ENCODE measurements at places on chromosomes 16 and 17. TPM values are rescaled to one million over a fixed set of nuclear protein-coding genes. Genes with fewer than 3 reads are reported as not detected.

The FLCN gene
- total RNA-seq = 31.3 TPM

The ASIC2 gene
- 1.1 TPM for total RNA-seq

The KRTAP4-5 gene
- total RNA-seq = not detected

The KCNAB3 gene
- total RNA-seq = 2.3 TPM

The ACSM5 gene
- 0.32 TPM for total RNA-seq

The PNMT gene
- not detected for total RNA-seq

The NAA38 gene
- total RNA-seq = 44.4 TPM

The ZP2 gene
- total RNA-seq = 0.90 TPM

The TM4SF5 gene
- not detected for total RNA-seq

The ZNF319 gene
- total RNA-seq = 3.8 TPM

The HSF4 gene
- total RNA-seq = 4.5 TPM

The GAS7 gene
- total RNA-seq = 86.7 TPM

The APOH gene
- not detected for total RNA-seq

The SOST gene
- total RNA-seq = 0.21 TPM

The STX1B gene
- 0.74 TPM for total RNA-seq

The SCARF1 gene
- total RNA-seq = 10.7 TPM

The HS3ST3B1 gene
- total RNA-seq = 2.4 TPM

The FA2H gene
- 0.26 TPM for total RNA-seq

The DLX3 gene
- not detected for total RNA-seq

The PDILT gene
- not detected for total RNA-seq

The SLFN12L gene
- 3.6 TPM for total RNA-seq

The MAF gene
- total RNA-seq = 39.1 TPM

The PPL gene
- total RNA-seq = 10.1 TPM

The CLEC18A gene
- 1.7 TPM for total RNA-seq

The KRT27 gene
- not detected for total RNA-seq

The PMP22 gene
- 191 TPM for total RNA-seq

Data from urinary bladder (tissue), 4 donors.